T-helper 2 cell (primary cell): ENCODE measurements at places on chromosomes 4 and X.

DNA sequence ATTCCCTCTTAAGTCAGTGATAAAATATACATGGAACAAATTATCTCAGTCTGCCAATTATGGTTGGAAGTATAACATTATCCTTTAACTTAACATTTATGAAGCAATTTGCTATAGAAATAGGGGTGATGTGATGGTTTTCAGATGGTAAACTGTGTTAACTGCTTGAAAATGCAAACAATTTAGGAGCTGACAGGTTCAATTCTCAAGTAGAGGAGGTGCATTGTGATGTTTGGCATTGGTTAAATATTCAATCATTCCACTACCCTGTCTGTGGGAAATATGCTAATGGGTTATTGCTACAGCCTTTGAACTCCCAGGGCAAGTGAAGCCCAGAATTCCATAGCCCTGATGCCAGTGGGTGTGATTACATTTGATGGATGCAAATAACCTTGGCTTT is 243.4 kb upstream of the GK2 start:
- no peak for DNase-seq

GRCh38 chr4:134343081-134343480 is 141.5 kb upstream of the PABPC4L start:
- DNase-seq = no peak

DNA sequence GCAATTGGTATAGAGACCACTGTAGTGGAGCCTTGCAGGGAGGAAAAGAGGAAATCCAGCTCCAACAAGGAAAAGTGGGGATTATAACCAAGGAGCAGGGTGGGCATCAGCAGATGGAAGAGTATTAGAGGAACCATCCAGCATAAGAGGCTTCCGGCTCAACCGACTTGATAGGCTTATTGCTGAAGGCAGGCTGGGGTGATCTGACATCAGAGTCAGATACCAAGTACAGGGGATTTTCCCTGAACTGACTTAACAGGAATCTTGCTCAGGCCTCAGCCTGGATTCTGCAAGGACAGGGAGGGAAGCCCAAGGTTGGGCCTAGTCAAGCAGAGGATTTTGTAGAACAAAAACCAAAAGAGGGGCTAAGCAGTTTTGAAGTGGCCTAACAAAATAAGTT is 129.6 kb downstream of the DCLK2 start:
- no peak for DNase-seq

GRCh38 chrX:149462849-149463248 is 42.3 kb downstream of the IDS start:
- DNase-seq = no peak

DNA sequence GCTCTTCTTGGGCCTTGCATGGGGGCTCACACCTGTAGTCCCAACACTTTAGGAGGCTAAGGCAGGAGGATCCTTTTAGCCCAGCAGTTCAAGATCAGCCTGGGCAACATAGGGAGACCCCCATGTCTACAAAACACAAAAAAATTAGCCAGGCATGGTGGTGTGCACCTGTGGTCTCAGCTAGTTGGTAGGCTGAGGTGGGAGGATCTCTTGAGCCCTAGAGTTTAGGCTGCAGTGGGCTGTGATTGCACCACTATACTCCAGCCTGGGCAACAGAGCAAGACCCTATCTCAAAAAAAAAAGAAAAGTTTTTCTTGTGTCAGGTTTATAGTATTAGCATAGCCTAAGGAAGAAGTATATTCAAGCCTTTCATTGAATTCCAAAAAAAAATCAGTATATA is 30.8 kb upstream of the FAM241A start:
- DNase-seq = no peak

DNA sequence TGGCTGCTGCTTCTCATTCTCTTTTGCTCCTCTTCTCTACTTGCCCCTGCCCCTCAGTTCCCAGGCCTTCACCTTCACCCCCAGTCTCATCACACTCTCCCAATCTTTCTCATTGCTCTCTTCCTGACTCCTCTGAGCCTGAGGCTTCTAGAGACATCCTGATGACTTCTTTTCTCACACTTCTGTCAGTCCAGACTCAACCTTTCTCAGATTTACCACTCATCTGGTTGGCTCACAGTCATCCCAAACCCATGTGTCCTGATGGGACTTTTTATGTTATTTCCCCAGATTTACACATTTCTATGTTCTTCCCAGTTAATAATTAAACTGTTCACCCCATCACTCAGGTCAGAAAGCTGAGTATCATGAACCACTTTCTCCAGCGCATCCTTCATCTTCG is 68.0 kb downstream of the TMA16 start:
- no peak for DNase-seq
